Adipocyte (in vitro differentiated cells): ENCODE measurements at places on chromosomes 12 and 14.
A peak's percentile ranks its signal among the peaks of the same experiment; 100 is the strongest.

- peak; percentile 76 for DNase-seq
Measured at GRCh38 chr12:63206909-63207308, 55.9 kb upstream of the AVPR1A start.

DNA sequence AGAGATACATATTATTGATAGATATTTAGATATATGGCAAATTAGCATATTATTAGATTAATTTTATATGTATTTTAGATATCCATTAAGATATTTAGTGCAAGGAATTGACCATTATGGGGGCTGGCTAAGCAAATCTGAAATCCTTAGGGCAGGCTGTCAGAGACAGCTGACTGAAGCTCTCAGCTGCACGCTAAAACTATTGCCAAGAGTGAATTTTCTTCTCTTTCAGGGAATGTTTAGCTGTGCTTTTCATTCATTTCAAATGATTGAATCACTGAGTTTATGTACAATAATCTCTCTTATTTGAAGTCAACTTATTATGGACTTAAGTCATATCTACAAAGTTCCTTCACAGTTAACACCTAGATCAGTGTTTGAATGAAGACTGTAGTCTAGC, 566.5 kb downstream of the LRFN5 start:
- DNase-seq = no peak

GRCh38 chr14:77278461-77279230, 7.6 kb upstream of the NGB start:
- DNase-seq = no peak

- DNase-seq = no peak
Measured at GRCh38 chr12:6632026-6632983, 3.5 kb downstream of the LPAR5 start.

- DNase-seq = peak; percentile 83
Measured at GRCh38 chr12:55728186-55728938, 447 bp downstream of the CD63 start.

- DNase-seq = no peak
Measured at GRCh38 chr12:124872068-124872719, 8.5 kb upstream of the SCARB1 start.

- DNase-seq = no peak
Measured at GRCh38 chr12:103783744-103784664, 57.0 kb downstream of the NT5DC3 start.

GRCh38 chr12:57107456-57108155, 3.6 kb downstream of the STAT6 start:
- no peak for DNase-seq

GRCh38 chr14:33435911-33436689, 497.4 kb downstream of the NPAS3 start:
- peak; percentile 49 for DNase-seq

GRCh38 chr12:100752841-100753240, 41.7 kb upstream of the ANO4 start:
- DNase-seq = no peak

GRCh38 chr14:86012461-86012860, 482.5 kb downstream of the FLRT2 start:
- no peak for DNase-seq

GRCh38 chr14:102184316-102185035, 44.8 kb downstream of the WDR20 start:
- no peak for DNase-seq

GRCh38 chr14:24058951-24059475, 7.2 kb downstream of the CARMIL3 start:
- no peak for DNase-seq

GRCh38 chr12:122040579-122041386, 19.1 kb downstream of the BCL7A start:
- DNase-seq = no peak

DNA sequence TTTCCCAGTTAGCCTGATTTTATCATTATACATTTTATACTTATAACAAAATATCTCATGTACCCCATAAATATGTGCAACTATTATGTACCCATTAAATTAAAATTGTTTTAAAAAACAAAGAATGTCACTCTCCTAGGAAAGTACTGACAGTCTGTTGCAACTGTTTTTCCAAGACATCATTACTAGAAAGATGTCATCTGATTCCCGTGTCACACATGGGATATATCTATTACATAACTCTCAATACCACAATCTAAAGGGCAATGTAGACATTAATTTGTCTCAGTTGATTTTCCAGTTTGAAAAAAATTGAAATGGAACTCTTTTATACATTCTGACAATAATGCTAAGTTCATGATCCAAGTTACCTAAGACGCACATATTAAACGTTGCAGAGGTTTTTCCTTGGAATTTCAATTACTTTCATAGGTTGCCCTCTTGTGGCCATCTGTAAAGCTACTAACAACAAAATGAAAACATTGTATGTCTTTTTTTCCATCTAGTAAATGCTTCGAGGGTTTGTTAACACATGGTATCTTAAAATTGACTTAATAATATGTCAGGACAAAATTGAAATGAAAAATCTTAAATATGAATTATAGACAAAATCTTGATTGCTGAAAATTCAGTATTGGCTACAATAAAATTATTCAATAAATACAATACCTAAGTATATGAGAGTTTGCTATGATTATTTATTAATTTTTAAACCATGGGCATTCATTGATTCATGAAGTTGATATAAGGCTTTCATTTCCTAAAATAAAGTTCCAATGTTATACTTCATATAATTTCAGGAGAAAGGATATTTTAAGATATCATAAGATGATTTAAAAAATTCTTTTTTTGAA, 131.6 kb downstream of the PPFIA2 start:
- DNase-seq = peak; percentile 83

DNA sequence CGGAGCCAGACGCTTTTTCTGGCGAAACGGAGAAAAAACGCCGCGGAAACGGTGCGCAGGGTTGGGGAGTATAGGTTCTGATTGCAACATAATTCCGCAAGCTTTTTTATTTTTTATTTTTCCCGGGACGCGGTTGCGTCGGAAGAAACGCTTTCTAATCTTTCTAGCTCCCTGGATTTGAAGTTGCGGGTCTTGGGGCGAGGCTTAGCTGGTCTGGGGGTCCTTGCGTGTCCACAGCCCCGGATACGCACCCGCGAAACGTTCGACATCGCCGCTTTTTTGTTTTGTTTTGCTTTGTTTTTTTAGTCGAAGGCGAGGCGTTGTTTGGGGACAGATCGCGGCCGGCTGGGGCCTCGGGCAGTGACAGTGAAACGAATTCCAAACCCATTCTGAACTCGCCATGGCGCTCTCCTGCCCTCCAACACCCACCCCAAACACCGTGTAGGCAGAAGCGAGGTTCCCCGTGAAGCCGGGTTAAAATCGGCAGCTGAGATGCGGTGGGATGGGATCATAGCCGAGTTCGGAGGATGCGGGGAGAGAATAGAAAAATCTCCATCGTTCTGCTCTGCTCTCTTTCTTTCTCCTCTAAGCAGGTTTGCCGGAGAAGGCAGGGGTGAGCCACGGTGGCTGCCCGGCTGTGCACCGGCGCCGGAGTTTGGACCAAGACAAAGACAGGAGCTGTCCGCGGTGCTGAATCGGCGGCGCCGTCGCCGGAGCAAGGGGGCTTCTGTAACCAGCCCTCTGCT, 8.1 kb upstream of the LHX5 start:
- peak; percentile 65 for DNase-seq

DNA sequence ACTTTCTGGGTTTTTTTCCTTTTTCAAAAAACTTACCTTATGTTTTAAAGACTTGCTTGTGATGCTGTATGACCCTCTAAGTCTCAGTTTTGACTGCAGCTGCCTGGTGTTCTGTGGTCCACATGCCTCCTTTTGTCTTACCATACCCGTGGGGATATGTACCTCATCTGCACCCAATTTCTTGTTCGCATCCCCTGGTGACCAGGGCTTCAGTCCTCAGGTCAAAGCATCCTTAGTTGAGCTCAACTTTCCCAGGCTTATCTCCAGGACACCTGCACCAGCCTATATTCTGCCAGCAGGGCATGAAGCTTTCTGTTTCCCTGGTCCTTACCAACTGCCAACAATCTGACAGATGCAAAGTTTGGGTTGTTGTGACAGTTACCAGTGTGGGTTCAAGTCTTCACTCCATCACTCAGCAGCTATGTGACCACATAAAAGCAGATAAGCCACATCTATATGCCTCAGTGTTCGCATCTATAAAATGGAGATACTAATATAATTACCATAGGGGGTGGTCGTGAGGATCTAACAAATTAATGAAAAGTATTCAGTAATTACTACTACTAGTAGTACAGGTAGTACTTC, 94.0 kb downstream of the NTF3 start:
- DNase-seq = no peak

GRCh38 chr14:99809360-99809759, 16.1 kb downstream of the EML1 start:
- DNase-seq = peak; percentile 92

DNA sequence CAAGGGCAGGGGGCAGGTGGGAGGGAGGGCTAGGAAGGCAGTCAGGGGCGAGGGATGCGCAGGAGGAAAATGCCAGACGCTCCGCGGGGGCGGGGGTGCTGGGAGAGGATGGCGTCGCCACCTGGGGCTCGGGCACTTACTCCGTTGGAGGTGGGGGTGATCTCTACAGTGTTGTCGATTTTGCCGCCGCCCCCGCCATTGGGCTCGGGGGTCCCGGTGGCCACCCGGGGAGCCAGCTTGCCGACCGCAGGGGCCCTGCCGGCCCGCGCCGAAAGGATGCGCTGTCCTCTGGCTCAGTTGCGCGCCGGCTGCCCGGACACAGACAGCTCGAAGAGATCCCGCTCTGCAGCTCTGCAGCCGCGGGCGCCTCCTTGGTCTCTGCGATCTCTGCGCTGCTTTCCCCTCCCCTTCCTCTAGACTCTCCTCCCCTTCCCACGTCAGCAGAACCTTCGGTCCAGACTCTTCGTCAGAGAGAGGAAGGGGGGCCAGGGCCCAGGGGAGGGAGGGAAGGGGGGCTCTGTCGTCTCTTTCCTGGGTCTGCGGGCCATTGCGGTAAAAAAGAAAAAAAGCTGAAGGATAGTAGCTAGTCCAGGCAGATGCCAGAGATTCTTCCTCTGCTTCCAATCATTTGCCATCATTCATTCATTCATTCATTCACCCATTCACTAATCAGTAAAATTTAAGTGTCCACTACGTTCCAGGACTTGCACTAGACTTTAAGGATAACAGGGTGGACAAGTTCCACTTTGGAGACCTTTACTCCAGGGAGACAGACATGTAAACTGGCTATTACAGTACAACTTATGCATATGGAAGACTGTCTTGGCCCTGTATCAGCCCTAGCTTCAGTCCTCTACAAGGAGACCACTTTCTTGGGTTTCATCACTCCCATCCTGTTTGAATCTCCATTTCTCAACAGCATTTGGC, at the start of gene SLC22A17:
Gene SLC22A17, minus strand, starts transcription at position 382 of the 927 bp plus-strand sequence.
- peak; percentile 97 for DNase-seq

DNA sequence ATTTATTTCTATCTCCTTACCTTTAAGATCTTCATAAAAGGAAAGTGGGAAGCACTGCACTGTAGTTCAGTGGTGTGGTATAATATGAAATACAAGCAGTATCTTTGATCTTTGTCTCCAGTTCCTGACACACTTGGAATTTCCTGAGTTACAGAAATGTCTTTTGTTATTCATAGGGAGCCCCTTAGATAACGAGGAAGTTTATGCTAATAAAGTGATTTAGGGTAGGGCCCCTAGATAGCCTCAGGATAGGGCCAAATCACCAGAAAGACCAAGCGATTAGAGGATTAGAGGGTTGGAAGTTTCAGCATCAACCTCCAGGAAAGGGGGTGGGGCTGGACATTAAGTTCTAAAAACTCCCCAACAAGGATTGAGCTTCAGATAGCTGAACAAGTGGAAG, 29.9 kb upstream of the DDHD1 start:
- DNase-seq = no peak

GRCh38 chr12:2625289-2625612, 169.5 kb upstream of the FKBP4 start:
- DNase-seq = no peak

DNA sequence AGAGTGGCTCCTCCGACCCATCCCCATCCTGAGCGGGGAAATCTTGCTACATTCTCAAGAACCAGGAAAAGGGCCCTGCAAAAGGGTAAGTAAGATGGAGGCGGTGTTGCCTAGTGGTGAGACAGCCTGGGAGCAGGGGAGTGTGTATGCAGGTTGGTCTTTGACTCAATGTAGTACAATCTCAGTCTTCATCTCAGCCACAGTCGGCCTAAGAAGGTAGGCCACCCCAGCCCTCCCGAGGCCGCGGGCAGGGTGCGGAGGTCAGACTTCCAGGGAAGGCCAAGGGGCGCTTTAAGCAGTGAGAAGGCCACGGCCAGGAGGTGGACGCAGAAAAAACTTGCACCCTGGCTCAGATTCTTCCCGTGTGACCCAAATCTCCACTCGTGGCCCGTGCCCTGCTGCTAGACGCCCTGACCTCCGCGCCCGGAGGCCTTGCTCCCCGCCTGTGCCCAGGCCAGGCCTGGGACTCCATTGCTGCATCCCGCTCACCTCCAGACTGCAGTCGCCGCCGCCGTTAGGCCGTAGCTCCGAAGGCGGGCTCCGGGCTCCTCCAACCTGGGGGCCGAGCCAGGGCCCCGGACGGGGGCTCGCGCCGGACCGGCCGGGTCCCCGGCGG, 435 bp downstream of the FOXM1 start:
- DNase-seq = peak; percentile 15

- no peak for DNase-seq
Measured at GRCh38 chr12:45768194-45768593, 38.7 kb downstream of the ARID2 start.

DNA sequence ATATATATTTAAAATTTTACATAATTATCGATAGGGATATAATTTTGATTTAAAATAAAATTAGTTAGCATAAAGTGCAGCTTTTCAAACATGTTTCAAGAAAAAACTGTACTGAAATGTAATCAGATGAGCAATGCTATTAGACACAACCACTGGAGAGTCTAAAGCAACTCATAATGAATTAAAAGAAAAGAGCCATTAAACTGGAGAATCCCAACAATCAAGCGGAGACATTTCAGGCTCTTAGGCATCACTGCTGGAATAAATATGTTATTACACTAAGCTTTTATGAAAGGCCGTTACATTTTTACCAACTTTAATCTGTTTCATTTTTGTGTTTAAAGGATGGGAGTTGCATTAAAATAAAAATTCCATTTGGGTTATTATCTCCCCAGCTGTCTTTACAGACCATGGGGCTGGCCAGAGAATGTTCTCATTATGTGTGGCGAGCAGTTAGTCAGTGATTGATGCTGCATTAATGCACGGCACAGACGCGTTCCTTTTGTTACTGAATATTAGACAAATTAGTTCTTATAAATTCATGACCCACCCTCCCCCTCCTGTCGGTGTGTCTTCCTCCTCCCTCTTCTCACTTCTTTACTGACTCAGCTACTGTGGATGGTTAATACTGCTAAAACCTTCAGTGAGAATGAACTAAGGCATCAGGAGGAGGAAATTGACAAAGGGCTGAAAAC, 156.8 kb downstream of the PDZRN4 start:
- no peak for DNase-seq

- DNase-seq = no peak
Measured at GRCh38 chr14:105478398-105479251, 4.0 kb downstream of the CRIP2 start.

- peak; percentile 76 for DNase-seq
Measured at GRCh38 chr12:9064201-9064814, 51.4 kb downstream of the A2M start.

DNA sequence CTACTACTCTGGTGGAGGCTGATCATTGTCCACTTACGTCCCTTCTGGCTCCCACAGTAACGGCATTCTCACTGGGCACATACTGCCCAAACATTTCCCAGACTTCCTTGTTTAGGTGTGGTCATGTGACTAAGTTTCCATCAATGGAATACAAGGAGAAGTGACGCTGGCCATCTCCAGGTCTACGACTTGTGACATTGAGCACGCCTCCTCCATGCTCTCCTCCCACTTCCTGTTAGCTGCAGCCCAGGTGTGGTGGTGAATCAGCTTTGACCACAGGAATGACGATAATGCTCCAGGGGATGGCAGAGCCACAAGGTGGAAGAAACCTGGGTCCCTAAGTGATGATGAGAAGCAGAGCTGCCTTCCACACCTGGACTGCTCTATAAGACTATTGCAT, 6.0 kb upstream of the SLC24A4 start:
- DNase-seq = no peak

GRCh38 chr14:74038020-74038859, 19.1 kb downstream of the BBOF1 start:
- peak; percentile 81 for DNase-seq
